ENCODE measurements at places on chromosomes 11 and 22.

DNA sequence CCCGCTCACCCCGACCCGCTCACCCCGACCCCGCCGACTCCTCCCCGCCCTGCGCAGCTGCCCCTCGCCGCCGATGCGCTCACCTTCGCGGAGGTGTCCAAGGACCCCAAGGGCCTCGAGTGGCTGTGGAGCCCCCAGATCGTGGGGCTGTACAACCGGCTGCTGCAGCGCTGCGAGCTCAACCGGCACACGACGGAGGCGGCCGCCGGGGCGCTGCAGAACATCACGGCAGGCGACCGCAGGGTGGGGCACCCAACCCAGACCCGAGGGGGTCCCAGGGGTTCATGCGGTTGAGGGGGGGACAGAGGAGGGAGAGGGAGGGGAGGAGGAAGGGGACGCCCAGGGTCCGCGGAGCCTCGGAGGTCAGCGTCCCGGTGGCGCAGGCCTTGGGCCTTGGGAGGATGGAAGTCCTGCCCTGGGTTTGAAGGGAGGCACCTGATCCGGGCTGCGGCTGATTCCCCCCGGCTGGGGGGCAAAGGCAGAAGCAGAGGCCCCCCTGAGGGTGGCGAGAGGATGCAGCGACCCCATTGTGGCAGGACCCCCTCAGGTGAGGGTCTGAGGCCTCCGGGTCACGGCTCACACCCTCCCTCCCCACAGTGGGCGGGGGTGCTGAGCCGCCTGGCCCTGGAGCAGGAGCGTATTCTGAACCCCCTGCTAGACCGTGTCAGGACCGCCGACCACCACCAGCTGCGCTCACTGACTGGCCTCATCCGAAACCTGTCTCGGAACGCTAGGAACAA is 9.2 kb downstream of the PKP3 start:
- DNase-seq, result no peak

DNA sequence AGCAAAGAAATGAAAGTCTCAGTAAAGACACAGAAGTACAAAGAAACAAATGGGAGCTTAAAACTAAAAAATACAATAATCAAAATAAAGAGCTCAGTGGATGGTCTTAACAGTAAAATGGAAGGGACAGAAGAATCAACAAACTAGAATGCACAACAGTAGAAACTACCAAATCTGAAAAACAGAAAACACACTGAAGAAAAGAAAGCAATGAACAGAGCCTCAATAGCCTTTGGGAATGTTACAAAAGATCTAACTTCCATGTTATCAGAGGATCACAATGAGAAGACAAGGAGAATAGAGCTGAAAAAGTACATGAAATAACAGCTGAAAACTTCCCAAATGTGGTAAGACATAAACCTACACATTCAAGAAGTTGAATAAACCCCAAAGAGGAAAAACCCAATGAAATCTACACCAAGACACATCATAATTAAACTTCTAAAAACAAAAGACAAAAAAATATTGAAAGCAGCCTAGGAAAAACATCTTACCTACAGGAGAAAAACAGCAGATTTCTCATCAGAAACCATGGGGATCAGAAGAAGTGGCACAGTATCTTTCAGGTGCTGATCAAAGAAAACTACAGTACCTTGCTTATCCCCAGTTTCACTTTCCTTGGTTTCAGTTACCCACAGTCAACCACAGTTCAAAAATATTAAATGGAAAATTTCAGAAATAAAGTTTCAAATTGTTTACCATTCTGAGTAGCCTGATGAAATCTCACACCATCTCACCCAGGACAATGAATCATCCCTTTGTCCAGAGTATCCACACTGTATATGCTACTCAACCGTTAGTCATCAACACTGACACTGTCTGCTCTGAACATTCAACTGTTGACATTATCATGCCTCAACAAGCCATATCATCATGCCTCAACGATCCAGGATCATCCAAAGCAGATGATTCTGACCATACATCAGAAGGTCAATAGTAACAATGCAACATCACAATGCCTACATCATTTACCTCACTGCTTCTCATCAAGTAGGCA is 22.2 kb downstream of the RRAS2 start:
- peak; percentile 100 for DNase-seq

DNA sequence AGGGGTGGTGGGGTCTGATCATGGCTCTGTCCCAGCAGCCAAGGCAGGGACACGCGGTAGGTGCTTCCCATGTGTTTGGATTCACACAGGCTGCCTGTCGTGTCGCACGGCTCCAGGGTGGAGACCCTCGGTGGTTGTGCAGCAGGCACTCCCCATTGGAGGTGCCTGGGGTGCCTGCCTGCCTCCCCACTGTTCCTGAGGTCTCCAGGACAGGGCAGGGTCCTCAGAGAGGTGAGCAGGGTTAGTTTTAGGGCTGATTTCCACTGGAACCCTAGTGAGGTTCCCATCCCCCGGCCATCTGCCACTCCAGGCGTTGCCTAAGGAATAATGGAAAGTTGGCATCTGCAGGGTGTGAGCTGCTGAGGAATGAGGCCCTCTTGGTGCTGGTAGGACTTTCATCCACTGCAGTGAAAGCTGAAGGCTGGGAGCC is 32.3 kb downstream of the OSBPL5 start:
- DNase-seq, result no peak

- no peak for DNase-seq
Observed at GRCh38 chr11:19589567-19590260, 122.9 kb upstream of the NAV2 start.

GRCh38 chr11:33777906-33778305 is 3.6 kb upstream of the FBXO3 start:
- no peak for DNase-seq

GRCh38 chr11:16900491-16900890 is 113.7 kb downstream of the PLEKHA7 start:
- no peak for DNase-seq

DNA sequence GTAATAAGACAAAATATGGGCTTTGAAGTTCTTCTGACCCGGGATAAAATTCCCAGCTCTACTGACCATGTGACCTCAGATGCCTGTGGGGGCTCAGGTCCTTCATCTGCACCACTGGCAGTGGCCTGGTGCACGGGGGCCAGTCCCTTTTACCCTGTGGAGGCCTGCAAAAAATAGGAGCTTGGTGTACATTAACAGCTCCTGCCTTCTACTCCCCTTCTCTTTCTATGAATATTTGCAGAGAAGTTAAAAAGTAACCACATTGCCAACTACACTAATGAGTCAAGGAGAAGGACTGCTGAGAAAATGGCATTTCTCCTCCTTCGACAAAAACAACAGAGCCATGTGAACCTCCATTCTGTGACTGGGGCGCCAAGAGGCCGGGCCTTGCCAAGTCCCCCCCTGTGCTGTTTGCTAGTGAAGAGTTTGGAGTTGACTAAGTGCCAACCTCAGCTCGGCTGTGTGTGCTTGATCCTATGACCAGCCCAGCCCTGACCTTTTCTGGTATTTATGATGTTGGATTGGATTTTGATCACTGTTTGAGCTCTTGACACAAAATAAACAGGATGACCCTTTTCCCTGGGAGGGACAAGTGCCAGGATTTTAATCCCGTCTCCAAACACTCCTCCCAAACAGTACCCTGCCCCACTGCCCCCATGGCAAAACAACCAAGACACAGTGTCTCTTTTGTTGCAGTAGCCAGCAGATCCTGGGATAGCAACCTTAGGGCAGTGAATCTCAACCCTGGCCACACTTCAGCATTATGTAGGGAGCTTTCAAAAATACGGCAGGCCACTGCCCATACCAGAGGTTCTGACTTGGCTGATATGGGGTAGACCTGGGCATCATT is 380.1 kb downstream of the LARGE1 start:
- DNase-seq, result no peak

DNA sequence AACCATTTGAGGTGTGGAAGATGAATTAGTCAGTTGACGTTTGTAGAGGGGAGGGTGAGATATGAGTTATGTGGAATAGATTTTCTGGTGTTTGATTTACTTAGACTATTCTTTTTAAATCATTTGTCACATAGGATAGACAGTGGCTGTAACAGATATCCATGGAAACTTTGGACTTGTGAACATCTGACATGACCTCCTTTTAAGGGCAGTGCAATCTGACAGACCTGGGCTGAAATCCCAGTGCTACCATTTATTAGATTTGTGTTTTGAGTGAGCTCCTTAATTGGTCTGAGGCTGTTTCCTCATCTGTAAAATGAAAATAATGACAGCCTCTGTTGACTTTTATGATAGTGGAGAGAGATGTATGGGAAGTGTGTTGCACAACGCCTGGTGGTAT is 159.9 kb downstream of the TEAD1 start:
- DNase-seq, result no peak

DNA sequence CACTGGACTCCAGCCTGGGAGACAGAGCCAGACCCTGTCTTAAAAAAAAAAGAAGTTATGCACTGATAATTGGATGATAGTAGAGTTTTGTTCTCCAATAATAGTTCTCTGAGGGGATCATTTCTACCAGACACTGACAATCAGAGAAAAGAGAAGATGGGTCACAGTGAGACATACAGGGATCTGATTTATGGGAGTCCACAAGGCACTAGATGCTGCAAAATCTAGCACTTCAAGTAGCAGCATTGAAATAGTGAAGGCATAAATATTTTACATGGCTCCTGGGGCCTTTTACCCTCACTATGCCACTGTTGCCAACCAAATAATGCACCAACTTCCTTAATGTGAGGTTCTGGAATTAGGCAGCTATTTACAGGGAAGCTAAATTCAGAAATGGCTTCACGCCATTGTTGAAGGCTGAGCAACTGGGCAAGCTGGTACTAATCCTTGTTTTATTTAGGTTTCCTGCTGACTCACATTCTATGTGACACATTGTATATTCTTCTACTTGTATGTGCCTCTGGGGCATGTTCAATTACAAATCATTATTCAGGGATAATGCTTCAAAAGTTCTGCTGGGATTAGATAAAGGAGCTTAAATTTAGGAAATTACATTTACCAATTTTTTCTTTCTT is 38.2 kb upstream of the ABTB2 start:
- peak; percentile 89 for DNase-seq

GRCh38 chr11:33177676-33178336 is 16.5 kb upstream of the CSTF3 start:
- no peak for DNase-seq

- DNase-seq, result no peak
Observed at GRCh38 chr11:61702701-61703312, 22.6 kb downstream of the DAGLA start.

DNA sequence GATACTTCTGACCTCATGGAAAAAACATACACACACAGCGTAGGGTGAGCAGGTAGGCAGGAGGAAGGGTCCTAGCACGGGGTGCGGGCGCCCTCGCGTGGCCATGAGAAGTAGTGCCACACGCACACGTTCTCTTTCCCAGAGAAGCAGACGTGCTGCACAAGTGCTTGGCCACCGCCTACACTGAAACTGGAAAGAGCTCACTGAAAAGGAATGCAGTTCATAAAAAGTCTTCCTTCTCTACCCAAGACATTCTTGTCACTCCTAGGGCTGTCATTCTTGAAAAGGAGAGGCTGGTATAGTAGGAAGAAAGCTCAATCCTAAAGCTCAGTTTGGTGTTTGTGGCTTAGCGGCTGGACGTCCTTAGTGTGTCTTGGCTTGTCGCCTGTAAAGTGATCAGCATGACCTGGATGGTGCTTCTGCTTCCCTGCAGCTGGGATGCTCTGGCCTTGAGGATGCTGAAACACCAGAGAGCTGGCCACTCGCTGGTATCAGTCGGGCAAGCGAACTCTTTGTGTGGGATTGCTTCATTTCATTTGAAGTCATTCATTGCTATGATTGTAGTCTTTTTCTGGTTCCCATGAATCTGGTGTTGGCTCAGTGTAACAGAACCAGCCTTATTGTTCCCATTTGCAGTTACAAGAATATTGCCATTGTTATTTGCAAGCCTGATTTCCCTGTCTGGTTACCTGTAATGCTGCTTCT is 303.8 kb downstream of the NTM start:
- peak; percentile 72 for DNase-seq

DNA sequence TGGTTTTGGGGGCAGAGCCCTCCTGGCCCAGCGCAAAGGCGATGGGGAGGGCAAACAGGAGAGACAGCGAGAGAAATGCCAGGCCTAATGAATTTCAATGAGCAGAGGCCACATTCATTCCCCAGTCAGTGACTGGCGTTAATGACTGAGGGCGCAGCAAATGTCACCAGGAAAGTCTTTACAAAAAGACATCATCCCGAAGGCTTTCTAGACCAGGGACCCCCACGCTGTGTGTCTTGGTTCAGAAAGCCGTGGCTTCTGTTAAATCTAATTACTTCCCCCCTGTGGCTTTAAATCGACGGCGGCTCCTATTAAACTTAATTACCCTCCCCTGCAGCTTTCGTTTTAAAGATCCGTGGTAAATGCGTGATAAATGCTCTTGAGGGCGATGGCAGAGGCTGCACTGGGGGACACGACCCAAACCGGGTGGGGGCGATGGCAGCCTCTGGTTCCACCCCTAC is 1.6 kb upstream of the FGF19 start:
- no peak for DNase-seq

- DNase-seq, result no peak
Observed at GRCh38 chr11:1081601-1082311, 7.1 kb downstream of the MUC2 start.

DNA sequence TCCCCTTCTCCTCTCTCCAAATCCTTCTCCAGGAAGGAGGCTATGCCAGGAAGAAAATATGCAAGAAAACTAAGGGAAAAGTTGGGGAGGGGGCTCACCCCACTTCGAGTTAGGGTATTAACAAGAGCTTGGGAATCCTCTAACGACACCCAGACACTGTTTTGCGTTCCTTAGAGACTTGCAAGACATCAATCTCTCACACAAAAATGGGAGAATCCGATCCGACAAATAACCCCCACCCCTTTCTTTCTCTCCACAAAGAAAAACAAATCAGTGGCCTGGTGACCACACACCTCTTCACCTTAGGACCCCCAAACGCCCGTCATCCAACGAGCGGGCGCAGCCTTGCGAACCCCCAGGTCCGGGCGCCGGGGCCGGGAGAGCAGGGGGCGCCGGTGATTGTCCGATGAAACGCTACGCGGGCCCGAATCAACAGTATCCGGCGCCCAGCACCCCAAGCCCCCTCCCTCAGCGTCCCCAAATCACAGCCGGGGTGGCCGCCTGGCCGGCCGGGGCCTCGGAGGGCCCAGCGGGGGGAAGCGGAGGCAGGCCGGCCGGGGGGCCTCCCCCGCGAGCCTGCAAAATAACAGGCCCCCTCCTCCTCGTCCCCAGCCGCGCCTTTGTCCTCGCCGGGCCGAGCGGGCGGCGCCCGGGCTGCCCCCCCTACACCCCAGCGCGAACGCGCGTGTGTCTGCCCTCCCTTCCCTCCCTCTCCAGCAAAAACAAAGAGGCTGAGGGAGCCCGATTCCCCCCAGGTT is 690 bp downstream of the CSNK1E start:
- peak; percentile 51 for DNase-seq

All from mammary epithelial cell (primary cell).